Thymus (tissue), 14 donors: ENCODE measurements at places on chromosomes 5 and 9.

DNA sequence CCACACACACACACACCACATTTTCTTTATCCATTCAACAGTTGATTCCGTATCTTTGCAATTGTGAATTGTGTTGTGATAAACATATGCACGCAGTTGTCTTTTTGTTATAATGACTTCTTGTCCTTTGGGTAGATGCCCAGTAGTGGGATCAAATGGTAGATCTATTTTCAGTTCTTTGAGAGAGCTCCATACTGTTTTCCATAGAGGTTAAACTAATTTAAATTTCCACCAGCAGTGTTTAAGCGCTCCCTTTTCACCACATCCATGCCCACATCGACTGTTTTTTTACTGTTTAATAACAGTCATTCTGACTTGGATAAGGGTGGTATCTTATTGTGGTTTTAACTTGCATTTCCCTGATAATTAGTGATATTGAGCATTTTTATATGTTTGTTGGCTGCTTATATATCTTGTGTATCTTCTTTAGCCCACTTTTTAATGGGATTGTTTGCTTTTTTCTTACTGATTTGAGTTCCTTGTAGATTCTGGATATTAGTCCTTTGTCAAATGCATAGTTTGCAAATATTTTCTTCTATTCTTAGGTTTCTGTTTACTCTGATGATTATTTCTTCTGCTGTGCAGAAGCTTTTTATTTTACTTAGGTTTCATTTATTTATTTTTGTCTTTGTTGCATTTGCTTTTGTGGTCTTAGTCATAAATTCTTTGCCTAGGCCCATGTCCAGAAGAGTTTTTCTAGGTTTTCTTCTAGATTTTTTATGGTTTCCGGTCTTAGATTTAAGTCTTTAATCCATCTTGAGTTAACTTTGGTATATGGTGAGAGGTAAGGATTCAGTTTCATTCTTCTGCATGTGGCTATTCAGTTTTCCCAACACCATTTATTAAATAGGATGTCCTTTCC lies 82.4 kb downstream of the SH3RF2 start:
- DNase-seq = no peak
- no peaks in the 10 kb centered on the region for H3K27me3 ChIP-seq
- H3K36me3 ChIP-seq = no peaks in the 10 kb centered on the region
- H3K4me1 ChIP-seq = no peaks in the 10 kb centered on the region
- no peak overlapping the region for H3K4me3 ChIP-seq

GRCh38 chr5:14995229-14995628 lies 123.7 kb upstream of the ANKH start:
- no peak overlapping the region for H3K27ac ChIP-seq
- no peak overlapping the region for H3K4me3 ChIP-seq
- no peak for DNase-seq
- H3K27me3 ChIP-seq = no peaks in the 10 kb centered on the region

GRCh38 chr5:170469414-170469813 lies 34.4 kb upstream of the KCNIP1 start:
- no peaks in the 10 kb centered on the region for H3K4me1 ChIP-seq
- no peak overlapping the region for H3K4me3 ChIP-seq
- H3K36me3 ChIP-seq = no peaks in the 10 kb centered on the region
- H3K27me3 ChIP-seq = no peaks in the 10 kb centered on the region

GRCh38 chr9:85528607-85529006 lies 213.1 kb downstream of the AGTPBP1 start:
- H3K27me3 ChIP-seq = no peaks in the 10 kb centered on the region
- H3K4me1 ChIP-seq = no peaks in the 10 kb centered on the region
- DNase-seq = no peak

DNA sequence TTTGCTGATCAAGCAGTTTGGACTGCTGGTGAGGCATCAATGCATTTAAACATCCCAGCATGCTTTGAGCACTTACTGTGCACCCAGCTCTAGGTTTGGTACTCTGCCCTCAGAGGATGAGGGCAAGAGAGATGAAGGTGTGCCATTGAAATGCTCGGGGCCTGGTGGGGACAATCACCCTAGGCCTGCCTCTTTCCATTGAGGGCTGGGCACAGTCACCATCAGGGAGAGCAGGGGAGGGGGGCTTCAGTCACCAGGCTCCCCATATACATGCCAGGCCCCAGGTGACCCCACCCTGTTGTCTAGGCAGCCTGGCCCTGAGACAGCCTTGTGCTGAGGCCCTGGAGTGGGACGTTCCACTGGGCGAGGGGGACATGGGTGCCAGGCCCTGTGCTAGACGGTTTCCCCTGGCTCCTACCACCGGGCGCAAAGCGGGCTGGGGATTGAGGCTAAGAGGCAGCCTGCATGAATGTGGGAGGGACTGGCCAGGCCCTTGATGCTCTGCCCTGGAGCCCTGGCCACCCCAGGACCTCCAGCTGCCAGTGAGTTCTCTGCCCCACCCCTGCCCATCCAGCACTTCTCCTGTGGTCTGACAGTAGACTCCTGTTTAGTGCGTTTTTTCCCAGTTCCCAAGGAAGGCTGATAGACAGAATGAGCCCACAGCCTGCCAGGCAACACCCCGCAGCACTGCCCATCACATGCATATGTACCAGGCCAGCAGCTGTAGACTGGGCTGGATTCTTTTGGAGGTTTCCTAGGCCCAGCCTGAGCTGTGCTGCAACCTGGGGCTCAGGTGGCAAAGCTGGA lies 18.9 kb downstream of the TCF7 start:
- H3K36me3 ChIP-seq = peaks cover 98% of the 10 kb centered on the region
- H3K4me3 ChIP-seq = peak overlapping the region; percentile 26
- peak overlapping the region; percentile 91 for H3K27ac ChIP-seq
- H3K4me1 ChIP-seq = peaks cover 100% of the 10 kb centered on the region
- no peak for DNase-seq

GRCh38 chr5:158725297-158725851 lies 374.3 kb downstream of the EBF1 start:
- H3K27ac ChIP-seq = no peak overlapping the region
- H3K27me3 ChIP-seq = no peaks in the 10 kb centered on the region
- DNase-seq = peak; percentile 15
- H3K4me3 ChIP-seq = no peak overlapping the region
- H3K36me3 ChIP-seq = no peaks in the 10 kb centered on the region

DNA sequence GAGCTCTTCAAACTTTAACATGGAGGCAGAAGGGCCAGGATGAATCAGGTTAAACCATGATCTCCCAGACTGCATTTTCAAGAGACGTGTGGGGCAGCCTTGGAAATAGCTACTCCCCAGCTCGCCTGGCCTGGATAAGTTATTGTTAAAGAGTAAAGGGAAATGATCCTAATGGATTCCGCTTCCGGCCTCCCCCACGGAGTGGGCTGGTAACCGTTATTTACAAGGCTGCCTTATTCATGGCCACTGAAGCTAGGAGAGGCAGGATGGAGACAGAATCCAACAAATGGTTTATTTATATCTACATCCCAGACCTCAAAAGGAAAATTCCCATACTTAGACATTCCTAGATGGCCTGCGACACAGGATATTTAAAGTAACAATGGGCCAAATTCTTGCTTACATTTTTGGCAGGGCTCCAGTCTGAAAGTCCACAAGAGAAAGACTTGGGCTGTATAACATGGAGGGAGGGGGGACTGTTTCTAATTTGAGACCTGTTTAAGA lies 27.9 kb downstream of the SPRY4 start:
- no peaks in the 10 kb centered on the region for H3K36me3 ChIP-seq
- H3K4me1 ChIP-seq = no peaks in the 10 kb centered on the region
- H3K4me3 ChIP-seq = no peak overlapping the region
- DNase-seq = no peak
- H3K27me3 ChIP-seq = peaks cover 11% of the 10 kb centered on the region
- H3K27ac ChIP-seq = no peak overlapping the region

- H3K36me3 ChIP-seq = no peaks in the 10 kb centered on the region
- H3K27ac ChIP-seq = no peak overlapping the region
- no peak overlapping the region for H3K4me3 ChIP-seq
- peaks cover 14% of the 10 kb centered on the region for H3K4me1 ChIP-seq
These were observed 1.0 kb upstream of the MCC start for GRCh38 chr5:113489299-113489698.

- H3K36me3 ChIP-seq = no peaks in the 10 kb centered on the region
- H3K27me3 ChIP-seq = no peaks in the 10 kb centered on the region
- no peak overlapping the region for H3K4me3 ChIP-seq
- H3K4me1 ChIP-seq = peaks cover 42% of the 10 kb centered on the region
- no peak for DNase-seq
- no peak overlapping the region for H3K27ac ChIP-seq
These were observed 13.2 kb downstream of the MYMK start for GRCh38 chr9:133511607-133512006.

GRCh38 chr9:108386032-108386431 lies 469.8 kb downstream of the ACTL7B start:
- no peak overlapping the region for H3K4me3 ChIP-seq
- no peaks in the 10 kb centered on the region for H3K4me1 ChIP-seq
- DNase-seq = no peak
- H3K36me3 ChIP-seq = no peaks in the 10 kb centered on the region

DNA sequence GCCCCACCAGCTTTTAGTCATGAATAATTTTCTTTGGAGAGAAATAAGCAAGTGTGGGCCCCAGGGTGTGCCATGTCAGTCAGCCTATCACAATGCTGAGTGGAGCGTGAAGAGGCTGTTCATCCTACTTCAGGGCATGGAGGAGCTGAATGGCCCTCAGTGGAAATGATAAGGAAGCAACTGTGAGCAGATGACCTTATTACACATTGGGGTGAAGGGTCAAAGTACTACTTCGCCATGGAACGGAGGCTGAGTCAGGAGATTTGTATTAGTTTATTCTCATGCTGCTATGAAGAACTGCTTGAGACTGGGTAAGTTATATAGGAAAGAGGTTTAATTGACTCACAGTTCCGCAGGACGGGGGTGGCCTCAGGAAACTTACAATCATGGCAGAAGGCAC lies 231.0 kb upstream of the ADAMTS16 start:
- no peaks in the 10 kb centered on the region for H3K36me3 ChIP-seq
- no peak overlapping the region for H3K27ac ChIP-seq
- H3K4me3 ChIP-seq = no peak overlapping the region
- DNase-seq = no peak
- H3K27me3 ChIP-seq = no peaks in the 10 kb centered on the region
- H3K4me1 ChIP-seq = no peaks in the 10 kb centered on the region
